ENCODE measurements at places on chromosomes 6 and 20.

DNA sequence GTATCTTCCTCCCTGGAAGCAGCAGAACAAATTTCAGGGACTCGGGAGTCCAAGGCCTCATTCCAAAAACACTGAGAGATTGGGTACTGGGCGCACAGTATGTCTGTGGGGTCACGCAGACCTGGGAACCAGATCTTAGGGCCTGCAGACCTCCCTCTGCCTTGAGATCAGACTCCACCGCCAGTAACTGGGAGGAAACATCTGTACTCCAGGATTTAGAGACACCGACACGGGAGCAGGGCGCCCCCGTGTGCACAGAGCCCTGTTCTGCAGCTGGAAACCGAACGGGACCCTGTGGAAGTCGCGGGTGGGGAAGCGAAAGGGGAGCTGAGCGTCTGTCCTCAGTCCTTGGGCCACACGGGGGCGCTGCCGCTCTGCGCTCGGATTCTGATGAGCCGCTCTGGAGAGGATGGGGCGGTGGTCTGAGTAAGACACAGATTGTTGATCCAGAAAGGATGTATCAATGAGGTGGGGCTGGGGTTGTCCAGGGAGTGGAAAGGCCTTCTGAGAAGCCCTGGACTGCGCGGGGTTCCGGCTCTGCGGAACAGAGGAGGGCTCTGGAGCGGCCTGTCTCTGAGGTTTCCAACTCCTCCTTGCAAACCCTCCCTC lies 35.7 kb upstream of the HLA-E start:
- peak; percentile 74 for DNase-seq

DNA sequence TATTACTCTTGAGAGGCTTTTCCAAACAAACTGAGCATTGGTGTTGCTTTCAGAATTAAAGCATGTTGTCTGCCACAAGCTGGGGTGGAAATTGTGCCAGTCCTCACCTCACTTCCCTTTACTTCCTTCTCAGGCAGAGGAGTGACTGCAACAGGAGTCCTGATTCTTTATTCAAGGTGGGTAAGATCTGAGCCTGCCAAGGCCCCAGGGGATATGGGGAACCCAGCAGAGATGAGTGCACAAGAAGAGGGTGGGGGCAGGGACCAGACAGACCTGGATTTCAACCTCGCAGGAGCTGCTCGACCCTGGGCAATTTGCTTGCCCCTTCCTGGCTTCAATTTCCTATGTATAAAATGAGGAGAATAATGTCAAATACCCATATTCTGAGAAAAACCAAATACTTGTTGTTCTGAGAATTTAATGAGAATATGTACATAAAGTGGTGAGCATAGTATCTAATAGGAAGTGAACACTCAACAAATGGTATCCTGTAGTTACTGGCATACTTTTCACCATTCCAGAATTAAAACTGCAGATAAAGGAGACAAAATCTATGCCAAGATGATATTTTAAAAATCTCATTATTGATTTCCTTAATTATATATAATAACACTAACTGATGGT lies 17.8 kb downstream of the MAN1A1 start:
- no peak for DNase-seq

- DNase-seq = no peak
These were observed 46.5 kb upstream of the SHLD1 start for GRCh38 chr20:5703681-5704101.

DNA sequence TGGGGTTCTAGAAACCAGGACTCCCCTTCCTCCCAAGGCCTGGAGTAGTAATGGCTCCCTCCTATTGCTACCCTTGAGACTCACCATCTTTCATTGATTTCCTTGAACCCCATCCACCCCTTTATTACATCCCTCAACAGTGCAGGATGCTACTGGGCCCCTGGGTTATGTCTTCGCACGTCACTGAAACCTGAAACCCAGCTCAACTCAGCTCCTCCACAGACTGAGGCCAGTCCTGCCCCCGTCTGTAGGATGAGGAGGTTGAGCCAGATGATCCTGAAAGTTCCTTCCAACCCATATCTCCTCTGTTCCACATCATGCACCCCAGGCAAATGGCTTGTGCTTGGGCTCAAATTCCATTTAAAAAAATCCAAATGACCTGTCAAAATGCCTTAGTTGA lies 21.4 kb downstream of the CPNE5 start:
- DNase-seq = no peak

DNA sequence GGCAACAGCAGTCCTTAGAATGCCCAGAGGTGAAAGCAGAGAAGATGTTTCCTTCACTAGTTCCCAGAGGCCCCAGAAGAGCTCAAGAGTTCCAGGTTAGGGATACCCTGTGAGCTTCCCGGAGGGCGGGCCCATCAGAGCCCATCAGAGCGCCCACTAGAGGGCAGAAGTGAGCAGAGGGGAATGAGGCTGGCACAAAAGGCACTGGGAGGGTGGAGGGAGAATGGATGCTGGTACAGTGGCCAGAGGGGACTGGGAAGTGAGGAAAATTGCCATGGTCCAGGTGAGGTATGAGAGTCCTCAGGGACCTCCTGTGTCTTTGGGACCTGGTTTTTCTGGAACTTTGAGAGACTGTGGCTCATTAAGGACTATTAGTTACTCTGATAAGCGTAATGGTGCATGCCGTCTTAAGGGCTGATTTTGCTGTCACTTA lies 57.3 kb downstream of the LINC00237 start:
- DNase-seq = peak; percentile 12
